Stimulated activated CD8-positive, alpha-beta memory T cell treated with anti-CD3 and anti-CD28 coated beads, Interleukin-7, amount 100 ng/mL, for 1 hour (primary cell): ENCODE measurements at places on chromosomes 3 and 15.

GRCh38 chr15:66653398-66653797 is 48.6 kb upstream of the SMAD6 start:
- DNase-seq: no peak

DNA sequence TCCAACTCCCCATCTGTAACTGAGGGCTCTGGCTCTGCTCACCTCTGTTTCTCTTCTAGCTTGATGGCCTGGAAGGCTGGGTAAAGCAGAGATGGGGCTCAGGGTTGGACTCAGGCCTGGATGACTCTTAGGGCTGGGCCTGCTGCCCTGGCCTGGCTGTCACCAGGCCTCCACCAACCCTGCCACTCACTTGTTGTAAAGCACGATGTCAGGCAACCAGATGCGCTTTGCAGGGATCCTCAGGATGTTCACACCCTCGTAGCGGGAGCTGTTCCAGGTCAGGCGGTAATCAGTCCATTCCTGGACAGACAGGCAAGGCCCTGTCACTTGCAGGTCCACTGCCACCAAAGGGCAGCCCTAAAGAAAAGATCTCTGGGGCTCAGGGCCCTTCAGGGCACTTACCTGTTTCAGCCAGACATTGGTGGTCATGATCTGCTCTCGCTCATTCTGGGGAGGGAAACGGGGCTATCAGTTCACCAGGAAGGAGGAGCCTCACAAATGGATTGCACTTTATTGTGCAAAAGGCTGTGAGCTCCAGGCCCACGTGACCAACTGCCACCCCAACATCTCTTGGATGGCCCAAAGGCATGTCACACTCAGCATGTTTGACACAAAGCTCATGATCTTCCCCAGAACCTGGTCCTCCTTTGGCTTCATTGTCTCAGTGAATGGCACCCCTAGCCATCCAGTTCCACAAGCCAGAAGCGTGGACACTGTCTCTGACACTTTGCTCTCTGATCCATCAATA is 9.9 kb downstream of the CHRNB4 start:
- no peak for DNase-seq

DNA sequence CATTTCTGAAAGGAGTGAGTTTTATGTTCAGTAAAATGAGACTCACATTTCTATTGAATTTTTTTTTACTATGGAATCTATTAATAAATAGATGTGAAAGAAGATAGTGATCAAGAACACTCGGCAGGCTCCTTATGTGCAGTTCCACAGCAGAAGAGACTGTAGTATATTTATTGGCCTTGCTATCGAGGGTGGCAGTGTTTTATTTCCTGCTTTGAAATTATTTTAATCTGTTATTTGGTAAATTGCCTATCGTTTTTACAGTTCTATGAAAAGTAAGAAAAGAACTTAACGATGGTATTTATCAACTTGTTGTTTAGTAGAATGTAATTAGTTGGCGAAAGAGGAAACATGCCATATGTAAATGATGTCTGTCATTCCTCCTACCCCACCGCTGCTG is 238.3 kb downstream of the NLGN1 start:
- DNase-seq: no peak

- no peak for DNase-seq
Measured at GRCh38 chr3:81554388-81554787, 207.1 kb downstream of the GBE1 start.

- DNase-seq: no peak
Measured at GRCh38 chr3:24145481-24145880, 200.4 kb downstream of the NR1D2 start.

GRCh38 chr3:100238599-100238998 is 22.2 kb upstream of the TBC1D23 start:
- no peak for DNase-seq

DNA sequence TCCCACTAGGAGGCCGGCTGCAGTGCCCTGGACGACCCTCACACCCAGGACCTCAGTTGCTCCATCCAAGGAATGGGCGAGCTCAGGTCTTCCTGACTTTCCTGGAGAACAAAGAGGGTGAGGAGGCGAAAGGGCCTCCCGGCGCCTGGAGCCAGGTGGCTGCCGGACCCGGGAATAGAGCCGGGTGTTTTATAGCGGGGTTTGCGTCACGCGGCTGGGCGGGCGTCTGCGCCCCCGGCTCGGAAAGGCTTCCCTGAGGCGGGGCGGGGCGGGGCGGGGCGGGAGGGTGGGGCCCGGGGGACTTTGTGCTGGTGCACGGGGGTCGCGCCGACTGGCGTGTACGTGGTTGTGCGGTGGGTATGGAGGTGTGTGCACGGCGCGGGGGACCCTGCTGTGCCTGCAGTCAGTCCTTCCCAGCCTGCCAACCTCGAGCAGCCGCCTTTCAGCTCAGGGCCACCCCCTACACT is 4.6 kb upstream of the PRKCD start:
- no peak for DNase-seq

- DNase-seq: no peak
Measured at GRCh38 chr3:106184540-106185457, 316.0 kb upstream of the CBLB start.

DNA sequence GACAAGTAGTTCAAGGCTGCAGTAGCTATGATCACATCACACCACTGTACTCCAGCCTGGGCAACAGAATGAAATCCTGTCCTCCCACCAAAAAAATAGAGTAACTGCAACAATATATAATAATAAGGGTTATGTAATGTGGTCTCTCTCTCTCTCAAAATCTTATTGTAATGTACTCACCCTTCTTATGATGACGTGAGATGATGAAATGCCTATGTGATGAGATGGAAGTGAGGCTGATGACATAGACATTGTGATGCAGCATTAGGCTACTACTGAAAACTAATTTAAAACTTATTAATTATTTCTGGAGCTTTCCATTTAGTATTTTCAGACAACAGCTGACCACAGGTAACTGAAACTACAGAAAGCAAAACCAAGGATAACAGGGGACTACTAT is 27.4 kb downstream of the TASOR start:
- no peak for DNase-seq

DNA sequence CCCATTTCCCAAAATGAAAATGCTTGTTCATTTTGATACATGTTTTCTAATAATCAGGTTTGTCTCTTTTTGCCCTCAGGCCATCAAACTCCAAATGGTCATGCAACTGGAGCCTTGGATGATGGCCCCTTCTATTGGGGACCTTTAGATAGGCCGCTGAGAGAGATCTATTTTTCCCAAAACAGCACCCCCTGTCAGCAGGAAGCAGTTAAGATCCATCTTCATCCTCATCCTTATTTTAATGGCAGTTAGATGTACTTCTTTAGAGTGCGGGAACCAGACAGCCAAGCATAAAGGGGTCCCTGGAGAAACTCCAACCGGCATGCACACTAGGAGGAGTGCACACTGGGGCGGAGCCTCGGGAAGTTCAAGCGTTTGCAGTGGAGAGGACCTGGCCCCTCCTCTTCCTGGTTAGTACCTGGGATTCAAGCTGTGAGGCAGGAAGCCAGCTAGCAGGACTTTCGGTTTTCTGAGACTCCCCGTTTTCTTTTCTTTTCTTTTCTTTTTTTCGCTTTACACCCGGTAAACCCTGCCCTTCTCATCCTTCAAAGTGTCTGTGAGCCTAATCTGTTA is 31.9 kb upstream of the STRIT1 start:
- DNase-seq: no peak

- DNase-seq: no peak
Measured at GRCh38 chr3:61464518-61465140, 96.7 kb upstream of the PTPRG start.

DNA sequence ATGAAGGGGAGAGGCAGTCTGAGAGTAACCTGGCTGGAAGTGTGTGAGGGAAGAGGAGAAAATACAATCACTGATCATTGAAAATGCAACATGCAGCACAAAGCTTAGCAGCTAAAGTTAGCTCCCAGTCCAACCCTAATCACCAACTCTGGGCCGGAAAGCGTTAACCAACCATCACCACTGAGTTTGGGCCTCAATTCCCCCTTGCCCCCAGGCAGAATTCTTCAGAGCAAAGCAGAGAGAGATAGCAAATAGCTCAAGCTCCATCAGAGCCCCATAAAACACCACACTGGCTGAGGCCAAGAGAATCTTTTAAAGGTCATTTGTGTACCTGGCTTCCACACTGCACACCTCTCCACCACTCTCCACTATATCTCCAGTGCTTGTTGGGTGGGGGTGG is 16.2 kb upstream of the PDIA5 start:
- DNase-seq: no peak

DNA sequence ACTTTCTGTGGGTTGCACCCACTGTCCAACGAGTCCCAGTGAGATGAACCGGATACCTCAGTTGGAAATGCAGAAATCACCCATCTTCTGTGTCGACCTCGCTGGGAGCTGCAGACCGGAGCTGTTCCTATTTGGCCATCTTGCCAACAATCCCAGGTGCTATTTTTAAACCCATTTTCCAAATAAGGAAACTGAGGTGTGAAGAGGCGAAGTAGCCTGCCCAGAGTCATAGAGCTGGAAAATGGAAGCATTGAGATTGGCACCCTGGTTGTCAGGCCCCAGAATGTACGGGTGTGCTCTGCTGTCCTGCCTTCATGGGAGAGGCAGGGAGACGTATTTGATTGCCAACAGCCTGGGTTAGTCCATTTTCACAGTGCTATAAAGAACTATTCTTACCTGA is 39.6 kb downstream of the TMEM266 start:
- DNase-seq: no peak

GRCh38 chr15:74977599-74977998 is 17.8 kb upstream of the SCAMP5 start:
- DNase-seq: no peak

DNA sequence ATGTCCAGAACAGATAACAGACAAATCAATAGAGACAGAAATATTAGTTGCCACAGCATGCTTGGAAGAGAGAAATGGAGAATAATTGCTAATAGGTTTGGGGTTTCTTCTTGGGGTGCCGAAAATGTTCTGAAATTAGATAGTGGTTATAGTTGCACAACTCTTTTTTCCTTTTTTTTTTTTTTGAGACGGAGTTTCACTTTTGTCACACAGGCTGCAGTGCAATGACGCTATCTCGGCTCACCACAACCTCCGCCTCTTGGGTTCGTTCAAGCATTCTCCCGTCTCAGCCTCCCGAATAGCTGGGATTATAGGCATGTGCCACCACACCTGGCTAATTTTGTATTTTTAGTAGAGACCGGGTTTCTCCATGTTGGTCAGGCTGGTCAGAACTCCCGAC is 163.3 kb downstream of the PLCH1 start:
- no peak for DNase-seq

GRCh38 chr15:57190208-57190607 is 186.1 kb upstream of the CGNL1 start:
- no peak for DNase-seq

DNA sequence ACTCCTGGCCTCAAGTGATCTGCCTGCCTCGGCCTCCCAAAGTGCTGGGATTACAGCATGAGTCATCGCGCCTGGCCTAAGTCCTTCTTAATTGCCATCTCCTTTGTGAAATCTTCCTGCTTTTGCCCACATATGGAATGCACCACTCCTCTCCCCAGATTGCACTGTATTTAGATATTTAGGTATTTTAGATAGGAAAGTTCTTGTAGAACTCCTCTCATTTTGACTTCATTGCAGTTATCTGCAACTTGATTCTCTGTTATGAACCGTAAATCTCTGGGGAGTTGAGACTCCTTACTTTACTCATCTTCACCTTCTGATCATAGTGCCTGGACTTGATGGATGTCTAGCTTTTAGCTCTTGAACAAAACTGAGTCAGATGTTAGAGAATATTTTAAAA is 150.7 kb downstream of the AKAP13 start:
- DNase-seq: no peak

- no peak for DNase-seq
Measured at GRCh38 chr3:52614689-52615088, 71.0 kb downstream of the PBRM1 start.

DNA sequence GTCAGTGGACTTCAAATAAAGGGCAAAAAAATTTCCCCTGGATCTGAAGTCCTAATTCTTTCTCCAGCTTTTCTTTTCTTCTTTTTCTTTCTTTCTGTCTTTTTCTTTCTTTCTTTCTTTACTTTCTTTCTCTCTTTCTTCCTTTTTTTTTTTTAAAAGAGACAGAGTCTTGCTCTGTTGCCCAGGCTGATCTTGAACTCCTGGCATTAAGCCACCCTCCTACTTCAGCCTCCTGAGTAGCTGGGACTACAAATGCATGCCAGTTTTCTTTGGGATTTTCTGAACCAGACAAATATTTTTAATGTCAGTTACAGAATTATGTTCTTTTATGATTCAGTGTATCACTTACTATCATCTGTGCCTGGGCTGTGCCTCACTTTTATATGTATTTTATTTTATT is 45.4 kb upstream of the CMTM8 start:
- DNase-seq: no peak

DNA sequence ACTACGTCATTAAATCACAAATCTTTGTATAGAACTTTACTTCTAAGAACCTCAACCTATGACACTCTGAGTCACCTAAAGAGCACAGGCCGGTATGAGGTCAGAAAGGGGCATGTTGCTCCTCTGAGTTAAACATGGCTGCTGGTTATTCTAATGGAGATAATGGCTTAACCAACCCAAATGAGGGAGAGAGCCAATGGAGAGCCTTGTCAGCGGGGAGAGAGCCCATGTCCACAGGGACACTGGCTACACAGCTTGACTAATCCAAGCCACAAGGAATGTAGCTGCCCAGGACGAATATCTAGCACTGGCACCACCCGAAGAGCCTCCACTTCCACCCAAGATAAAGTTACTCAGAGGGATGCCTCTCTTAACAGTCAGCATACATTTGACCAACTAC is 77.0 kb upstream of the STAC start:
- DNase-seq: no peak

GRCh38 chr3:63617391-63617790 is 35.1 kb upstream of the SNTN start:
- no peak for DNase-seq

GRCh38 chr3:170697908-170698307 is 112.0 kb upstream of the SLC7A14 start:
- DNase-seq: no peak

DNA sequence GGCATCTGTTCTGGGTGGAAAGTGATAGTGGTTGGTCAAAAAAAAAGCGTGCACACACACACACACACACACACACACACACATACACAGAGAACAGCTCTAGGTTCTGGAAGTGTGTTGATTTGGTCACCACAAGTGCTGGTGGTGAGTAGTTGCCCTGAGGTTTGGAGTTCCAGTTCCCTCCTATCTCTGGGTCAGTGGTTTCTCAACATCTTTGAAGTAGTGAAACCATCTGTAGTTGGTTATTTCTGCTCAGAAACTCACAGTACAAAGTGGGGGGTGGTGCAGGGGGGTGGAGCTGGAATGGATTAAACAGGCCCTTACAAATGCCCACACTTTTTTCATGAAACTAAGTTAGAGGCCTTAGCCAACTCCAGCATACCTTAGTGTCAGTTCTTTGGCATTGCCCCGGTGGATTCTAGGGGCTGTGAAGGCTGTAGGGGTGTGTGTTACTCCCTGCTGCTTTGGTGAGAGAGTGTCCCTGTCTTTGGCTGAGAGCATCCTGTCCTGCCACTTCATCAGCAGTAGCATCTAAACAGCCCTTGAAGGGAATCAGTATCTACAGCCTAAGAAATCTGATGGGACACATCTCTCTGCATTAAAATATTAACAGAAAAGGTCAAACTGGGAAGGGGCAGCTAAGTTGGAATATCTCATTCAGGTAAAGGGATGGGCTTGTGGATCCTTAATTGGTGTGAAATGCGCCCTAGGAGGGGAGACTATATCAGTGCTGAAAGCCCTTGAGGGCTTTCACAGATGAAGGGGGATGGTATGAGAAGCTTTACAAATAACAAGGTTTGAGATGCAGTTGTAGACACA is 20.6 kb downstream of the SMAD3 start:
- DNase-seq: no peak
